ENCODE measurements at places on chromosomes 7 and 10.

- DNase-seq = no peak
These were observed 66.2 kb downstream of the FAM241B start for GRCh38 chr10:69696073-69696731.

- no peak for DNase-seq
These were observed at the start of gene JAKMIP3 for GRCh38 chr10:132065491-132066105. JAKMIP3 (plus strand) TSS chr10:132065946; CDS start chr10:132104809, 38,863 bp downstream.

GRCh38 chr10:16891375-16892313, 74.4 kb upstream of the RSU1 start:
- peak; percentile 58 for DNase-seq

DNA sequence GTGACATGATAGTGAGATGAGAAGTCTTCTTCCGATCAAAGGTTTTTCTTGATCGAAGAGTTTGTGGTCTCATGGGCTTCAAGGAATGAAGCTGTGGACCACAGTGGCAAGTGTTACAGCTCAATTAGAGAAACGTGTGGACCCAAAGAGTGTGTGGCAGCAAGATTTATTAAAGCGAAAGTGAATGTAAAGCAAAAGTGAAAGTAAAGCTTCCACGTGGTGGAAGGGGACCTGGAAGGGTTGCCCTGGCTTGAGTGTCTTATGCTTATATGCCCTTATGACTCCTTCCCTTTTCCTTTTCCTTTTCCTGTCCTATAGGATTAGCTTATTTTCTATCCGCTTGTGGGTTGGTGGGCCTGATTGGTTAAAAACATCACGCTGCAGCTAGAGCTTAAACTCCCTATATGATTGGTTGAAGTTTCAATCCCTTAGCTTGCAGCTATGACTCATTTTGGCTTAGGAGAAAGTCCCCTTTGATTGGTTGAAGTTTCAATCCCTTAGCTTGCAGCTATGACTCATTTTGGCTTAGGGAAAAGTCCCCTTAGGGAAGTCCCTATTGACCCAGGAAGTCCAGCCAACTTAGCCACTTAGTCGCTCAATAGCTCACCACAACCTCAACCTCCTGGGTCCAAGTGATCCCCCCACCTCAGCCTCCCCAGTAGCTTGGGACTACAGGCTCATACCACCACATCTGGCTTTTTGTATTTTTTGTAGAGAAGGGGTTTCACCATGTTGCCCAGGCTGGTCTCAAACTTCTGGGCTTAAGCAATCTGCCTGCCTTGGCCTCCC, 34.7 kb downstream of the MRPS24 start:
- DNase-seq = peak; percentile 55

GRCh38 chr10:32095116-32095733, 39.0 kb upstream of the KIF5B start:
- no peak for DNase-seq

- no peak for DNase-seq
These were observed 286.0 kb upstream of the TMEM229A start for GRCh38 chr7:124318721-124319450.

GRCh38 chr10:6069081-6069931, 7.1 kb upstream of the IL2RA start:
- DNase-seq = no peak

DNA sequence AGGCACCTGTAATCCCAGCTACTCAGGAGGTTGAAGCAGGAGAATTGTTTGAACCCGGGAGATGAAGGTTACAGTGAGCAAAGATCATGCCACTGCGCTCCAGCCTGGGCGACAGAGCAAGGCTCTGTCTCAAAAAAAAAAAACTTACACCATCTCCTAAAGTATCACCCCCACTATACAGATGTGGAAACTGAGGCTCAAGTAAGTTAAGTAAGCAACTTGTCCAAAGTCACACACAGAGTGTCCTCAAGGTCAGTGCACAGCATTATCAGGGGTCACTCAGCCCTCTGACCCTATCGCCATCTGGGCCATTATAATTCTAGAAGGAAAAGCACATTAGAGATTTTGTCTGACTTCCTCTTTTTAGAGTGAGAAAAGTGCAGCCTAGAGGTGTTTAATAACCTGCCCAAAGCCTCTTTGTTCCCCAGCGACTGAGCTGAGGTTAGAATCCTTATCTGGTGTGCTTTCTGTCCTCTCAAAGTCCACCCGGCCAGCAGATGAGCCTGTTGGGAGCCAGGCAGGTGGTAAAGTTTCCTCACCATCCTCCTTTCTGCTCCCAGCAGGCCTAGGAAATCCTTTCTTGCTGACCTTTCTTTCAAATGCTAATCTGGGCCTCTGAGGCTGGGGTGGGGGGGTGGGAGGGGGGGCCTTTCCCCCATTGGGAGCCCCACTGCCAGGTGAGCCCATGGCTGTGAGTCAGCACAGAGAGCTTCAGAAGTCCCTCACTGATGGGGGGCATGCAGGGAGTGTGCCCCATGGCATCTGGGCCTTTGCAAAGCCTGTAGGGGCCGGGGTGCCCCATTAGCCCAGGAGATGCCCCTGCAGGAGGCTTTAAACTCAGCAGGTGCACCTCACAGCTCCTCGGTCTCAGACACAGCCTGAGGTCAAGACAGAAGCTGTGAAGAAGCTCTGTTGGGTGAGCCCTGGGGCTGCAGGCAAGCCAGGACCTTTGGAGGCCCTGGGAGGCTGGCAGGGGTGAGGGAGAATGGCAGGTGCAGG, 12.0 kb upstream of the KCNMA1 start:
- no peak for DNase-seq

- DNase-seq = no peak
These were observed 224.2 kb downstream of the XPNPEP1 start for GRCh38 chr10:109698882-109699664.

- DNase-seq = no peak
These were observed 228.7 kb downstream of the FRMD4A start for GRCh38 chr10:14102056-14102455.

GRCh38 chr7:66140924-66141323, 26.3 kb downstream of the CRCP start:
- DNase-seq = no peak

- DNase-seq = no peak
These were observed 193.2 kb downstream of the TEX36 start for GRCh38 chr10:125489731-125490130.

DNA sequence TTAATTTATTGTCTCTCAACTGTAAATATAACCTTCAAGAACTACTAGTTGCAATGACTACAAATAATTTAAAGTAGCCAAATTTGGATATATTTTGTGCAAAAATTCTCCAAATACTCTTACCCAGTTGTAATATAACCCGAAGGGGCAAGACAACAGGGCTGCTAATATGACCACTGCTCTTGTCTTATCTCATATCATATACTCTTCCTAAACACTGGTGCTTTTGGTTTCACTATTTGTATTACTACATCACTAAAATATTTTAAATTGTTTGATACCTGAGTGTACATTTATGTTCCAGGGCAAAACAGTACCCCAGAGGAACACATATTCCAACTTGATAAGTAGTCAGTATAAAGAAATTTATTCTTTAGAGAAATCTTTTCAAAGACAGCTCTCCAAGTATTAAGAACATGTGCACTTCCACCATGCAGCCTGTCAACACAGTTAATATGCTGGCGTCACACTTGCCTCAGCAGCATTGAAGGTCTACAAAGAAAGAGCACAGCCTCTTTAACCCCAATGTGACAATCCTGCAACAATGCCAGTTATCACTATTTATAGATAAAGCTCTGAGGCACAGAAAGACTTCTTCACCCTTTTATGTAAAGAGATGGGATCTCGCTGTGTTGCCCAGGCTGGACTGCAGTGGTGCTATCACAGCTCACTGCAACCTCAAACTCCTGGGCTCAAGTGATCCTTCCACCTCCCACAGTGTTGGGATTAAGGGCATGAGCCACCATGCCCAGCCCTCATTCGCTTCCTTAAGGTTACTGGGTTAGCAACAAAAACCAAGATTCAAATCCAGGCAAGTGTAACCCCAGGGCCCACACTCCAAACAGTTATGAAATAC, 37.8 kb downstream of the RHEB start:
- DNase-seq = no peak

DNA sequence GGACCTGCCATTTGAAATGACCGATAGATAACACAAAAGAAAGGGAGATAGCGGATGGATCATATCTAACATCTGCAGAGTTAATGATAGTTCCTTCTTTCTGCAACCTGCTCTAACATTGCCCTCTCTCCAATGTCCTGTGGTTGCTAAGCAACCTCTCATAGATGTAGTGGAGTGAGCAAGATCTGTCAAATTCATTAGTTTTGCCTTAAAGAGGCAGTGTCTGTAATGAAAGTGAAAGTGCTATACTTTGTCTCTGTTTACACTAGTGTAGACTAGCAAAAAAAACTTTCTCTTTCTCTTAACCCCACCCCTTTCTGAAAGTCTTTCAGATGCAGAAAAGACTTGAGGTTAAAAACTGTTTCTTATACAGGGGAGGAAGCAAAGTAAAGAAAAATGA, 1196.9 kb downstream of the SORCS3 start:
- no peak for DNase-seq

- DNase-seq = no peak
These were observed 29.3 kb upstream of the HECW1 start for GRCh38 chr7:43083106-43083505.

DNA sequence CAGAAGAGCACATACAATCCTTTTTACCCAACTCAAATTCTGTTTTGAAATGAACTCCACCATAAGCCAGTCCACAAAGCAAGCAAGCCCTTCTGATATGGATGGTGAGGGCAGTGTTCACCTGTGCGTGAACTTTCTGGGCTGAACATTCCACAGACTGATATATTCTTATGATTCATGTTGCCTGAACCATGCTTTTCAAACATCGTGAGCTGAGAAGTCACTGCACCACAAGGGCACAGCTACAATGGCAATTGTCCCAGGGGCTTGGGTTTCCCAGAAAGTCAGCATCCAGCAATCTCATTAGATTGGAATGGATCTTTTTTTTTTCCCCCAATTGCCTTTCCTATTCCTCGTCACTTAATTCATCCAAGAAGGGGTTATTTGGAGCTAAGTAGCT, 86.9 kb upstream of the ZNF438 start:
- DNase-seq = no peak

GRCh38 chr7:26993816-26994810, 101.7 kb downstream of the HOXA1 start:
- no peak for DNase-seq

DNA sequence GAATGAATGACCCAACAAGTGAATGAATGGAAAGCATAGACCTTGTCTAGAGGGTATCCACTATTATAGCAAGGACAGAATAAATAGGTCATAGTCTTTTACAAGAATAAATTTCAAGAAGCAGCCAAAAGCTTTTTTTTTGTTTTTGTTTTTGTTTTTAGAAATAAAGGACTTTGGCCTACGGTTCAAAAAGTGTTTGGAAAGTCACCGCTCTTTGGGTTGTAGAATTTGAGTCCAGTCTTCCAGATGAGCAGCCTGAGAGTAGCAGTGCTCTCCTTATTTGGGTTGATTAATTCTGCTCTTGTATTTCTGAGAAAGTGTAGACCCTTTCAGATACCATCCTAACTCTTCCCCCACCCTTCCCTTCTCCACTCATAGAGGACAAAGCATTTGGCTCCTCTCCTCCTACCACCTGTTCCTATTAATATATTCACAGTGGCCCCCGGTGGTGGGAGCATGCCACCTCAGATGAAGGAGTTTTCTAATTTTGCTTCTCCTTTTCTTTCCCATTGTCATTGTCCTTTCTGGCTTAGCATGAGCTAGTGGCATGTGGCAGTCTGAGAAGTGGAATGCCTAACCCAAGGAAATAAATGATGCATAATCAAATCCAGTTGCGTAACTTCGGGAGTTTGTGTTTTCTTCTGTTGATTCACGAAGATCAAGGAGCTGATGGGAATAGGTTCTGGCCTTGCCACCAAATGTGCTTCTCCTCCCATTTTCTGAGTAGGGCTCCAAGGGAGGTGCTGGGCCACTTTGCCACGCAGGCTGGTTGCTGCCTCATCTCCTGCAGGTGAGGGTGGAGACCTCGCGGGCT, 114.7 kb downstream of the CHN2 start:
- no peak for DNase-seq

- no peak for DNase-seq
These were observed 20.8 kb downstream of the CCDC6 start for GRCh38 chr10:59885430-59886134.

DNA sequence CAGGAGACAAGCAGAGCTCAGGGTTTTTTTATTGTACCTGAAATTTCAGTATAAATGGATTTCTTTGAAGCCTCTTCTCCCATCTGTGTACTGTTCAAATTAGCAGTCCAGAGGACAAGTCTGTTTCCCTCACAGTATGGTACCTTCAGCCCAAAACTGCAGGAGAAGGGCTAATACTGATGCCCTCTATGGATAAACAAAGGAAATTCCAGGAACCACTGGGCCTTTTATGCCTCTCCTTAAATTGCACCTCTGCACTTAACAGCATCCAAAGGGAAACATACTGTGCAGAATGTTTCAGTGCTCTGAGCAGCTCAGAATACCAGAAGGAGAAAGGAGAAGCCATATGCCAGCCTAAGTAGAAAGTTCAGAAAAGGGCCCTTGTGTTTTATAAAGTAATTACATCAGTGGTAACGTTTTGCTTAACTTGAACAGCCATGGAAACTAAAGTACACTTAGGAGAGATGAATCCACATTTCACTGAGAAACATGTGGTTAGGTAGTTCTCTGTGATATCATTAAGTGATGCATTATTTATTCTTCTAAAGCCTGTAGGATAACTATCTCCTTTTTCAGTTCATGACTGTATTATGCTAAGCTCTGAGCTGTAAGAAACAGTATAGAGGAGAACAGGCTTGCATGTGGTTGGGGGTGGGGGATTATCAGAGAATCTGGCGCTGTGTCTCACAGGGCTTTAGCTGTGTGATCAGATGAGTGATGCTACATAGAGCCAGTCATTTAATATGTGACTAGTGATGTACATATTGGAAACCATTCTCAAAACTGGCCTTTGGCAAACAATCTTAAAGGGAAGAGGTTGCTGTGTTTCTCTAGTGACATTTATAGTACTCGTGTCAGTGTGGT, 111.3 kb downstream of the POU6F2 start:
- DNase-seq = no peak

GRCh38 chr10:69403519-69403918, 13.2 kb downstream of the TACR2 start:
- DNase-seq = no peak

- no peak for DNase-seq
These were observed 162.7 kb upstream of the CDK1 start for GRCh38 chr10:60615541-60615940.

GRCh38 chr10:110405380-110405779, 92.3 kb upstream of the DUSP5 start:
- no peak for DNase-seq

GRCh38 chr7:131797841-131798240, 241.4 kb upstream of the PODXL start:
- DNase-seq = no peak

GRCh38 chr7:27950123-27950522, 210.2 kb downstream of the TAX1BP1 start:
- DNase-seq = no peak

- no peak for DNase-seq
These were observed 34.5 kb downstream of the PPP1R3C start for GRCh38 chr10:91598211-91598977.

- DNase-seq = no peak
These were observed 59.0 kb upstream of the GTF2I start for GRCh38 chr7:74598558-74598957.

- no peak for DNase-seq
These were observed 303.3 kb downstream of the IPMK start for GRCh38 chr10:57964351-57964750.

Measured in stimulated activated CD4-positive, alpha-beta T cell treated with anti-CD3 and anti-CD28 coated beads, Interleukin-4, amount 100 ng/mL, for 24 hours (primary cell).